H9 (cell line): ENCODE measurements at places on chromosomes 16 and 17. TPM values are rescaled to one million over a fixed set of nuclear protein-coding genes. Genes with fewer than 3 reads are reported as not detected.

Gene MYO15A
- 2.3 and 2.5 TPM in 2 replicates for total RNA-seq

Gene ALOX15B
- total RNA-seq = 0.11 TPM in 1 of 2 replicates, not detected in the other

Gene TPPP3
- total RNA-seq = 0.48 and 0.79 TPM in 2 replicates

Gene XAF1
- total RNA-seq = not detected in 2 replicates

Gene VWA3A
- total RNA-seq = not detected in 2 replicates

Gene DHX8
- 50.6 and 54.1 TPM in 2 replicates for total RNA-seq

Gene ANKRD40CL
- total RNA-seq = not detected in 2 replicates

GRCh38 chr17:4560837-4561256, 470 bp upstream of the GGT6 start:
- DNase-seq = peak; percentile 74

DNA sequence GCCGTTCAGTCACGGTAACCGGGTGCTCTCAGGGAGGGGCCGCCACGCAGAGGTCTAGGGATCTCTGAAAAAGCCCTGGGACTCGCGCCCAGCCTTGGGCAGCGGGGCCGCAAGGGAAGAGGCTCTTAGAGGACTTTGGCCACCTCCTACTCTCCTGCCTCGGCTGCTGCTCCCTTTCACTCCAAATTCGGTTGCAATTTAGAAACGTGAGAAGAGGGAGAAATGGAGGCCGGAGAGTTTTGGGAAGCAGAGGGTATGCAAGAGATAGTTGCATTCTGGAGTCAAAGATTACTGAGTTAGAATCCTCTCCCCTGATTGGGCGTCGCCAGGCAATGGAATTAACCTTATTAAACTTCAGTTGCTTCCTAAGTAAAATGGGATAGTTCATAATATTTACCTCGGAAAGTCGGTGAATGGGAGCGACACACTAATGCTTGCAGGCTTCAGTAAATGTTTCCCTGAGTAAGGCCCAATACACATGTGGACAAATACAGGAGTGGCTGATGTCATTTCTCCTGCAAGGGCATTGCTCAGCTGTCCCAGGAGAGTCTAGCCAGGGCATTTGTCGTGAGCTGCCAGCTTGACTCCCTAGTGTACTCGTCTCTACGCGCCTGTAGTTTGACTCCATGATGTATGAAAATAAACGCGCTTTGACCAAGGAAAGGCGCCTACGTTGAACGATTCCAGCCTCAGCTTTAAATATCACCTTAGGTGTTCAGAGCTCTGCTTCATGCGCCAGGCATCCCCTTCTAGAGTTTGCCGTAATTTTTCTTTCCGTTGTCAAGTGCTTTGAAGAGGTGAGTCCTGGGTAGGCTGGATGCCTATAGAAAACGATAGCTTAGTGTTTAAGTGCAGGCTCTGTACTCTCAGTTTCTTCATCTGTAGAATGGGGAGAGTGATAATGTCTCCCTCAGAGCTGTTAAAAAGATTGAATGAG, 667 bp downstream of the OGFOD1 start:
- peak; percentile 28 for DNase-seq

GRCh38 chr16:2842340-2843000, 12.4 kb downstream of the ZG16B start:
- DNase-seq = peak; percentile 80

DNA sequence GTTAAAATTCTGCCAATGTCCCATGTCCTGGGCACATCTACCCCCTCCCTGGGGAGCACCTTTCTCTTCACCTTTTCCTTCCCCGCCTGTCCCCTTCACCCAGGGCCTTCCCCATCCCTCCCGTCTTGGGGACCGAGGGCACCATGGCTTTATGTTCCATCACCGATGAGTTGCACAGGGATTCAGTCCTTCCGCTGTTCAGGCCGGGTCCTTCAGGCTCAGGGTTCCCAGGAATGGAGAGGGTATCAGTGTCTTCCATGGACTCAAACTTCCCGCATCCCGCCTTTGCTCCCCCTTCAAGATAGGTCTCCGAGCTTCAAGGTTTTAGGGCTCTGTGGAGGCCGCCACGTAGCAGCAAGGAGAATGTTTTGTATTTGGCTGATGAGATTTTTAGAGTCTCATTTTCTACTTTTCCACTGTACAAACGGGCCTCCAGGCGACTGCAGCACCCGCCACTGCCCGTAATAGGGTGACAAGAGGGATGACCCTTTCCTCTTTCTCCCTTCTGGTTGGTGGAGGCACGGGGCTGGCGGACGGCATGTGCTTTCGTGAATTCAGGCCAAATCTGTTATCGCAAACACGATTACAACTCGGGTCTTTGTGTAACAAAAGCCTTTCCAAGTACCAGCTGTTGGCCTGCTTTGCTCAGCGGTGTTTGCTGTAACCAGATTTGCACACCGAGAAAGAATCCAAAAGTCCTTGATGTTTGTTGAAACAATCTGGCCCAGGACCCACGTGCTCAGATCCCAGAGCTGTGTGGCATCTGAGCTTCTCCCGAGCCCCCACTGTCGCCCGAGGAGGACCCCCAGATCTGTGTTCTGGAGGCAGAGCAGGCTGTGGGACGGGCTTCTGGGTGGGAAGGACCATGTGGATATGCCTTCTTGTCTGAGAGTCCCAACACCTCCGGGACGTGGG, 236.3 kb downstream of the SEC14L1 start:
- DNase-seq = no peak

GRCh38 chr16:74123195-74123594, 173.4 kb upstream of the PSMD7 start:
- no peak for DNase-seq

- DNase-seq = no peak
Observed at GRCh38 chr16:79067600-79067999, 532.9 kb downstream of the MAF start.
